ENCODE measurements at places on chromosomes 3 and 15.

- no peak for DNase-seq
Observed at GRCh38 chr3:3783210-3783609, 16.0 kb upstream of the LRRN1 start.

- no peak for DNase-seq
Observed at GRCh38 chr3:40574661-40575060, 49.9 kb downstream of the ZNF621 start.

- no peak for DNase-seq
Observed at GRCh38 chr3:101217472-101218245, 102.7 kb downstream of the IMPG2 start.

DNA sequence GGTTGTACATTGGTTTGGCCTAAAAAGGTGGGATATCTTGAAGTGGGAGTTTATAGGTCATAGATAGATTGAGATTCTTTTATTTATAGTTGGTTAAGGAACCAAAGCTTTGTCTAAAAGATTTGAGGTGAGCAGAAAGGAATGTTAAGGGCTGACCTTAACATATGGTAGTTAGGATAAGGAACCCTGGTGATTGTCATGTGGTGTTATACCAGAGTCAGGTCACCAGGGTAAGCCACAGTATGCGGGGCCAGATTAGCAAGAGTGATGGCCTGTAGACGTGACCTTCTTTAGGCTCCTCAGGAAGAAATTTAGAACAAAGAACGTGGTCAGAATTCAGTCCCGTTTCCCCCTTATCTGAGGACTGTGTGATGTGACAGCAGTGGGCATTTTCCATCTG, 249.2 kb downstream of the GABRG3 start:
- DNase-seq: no peak

DNA sequence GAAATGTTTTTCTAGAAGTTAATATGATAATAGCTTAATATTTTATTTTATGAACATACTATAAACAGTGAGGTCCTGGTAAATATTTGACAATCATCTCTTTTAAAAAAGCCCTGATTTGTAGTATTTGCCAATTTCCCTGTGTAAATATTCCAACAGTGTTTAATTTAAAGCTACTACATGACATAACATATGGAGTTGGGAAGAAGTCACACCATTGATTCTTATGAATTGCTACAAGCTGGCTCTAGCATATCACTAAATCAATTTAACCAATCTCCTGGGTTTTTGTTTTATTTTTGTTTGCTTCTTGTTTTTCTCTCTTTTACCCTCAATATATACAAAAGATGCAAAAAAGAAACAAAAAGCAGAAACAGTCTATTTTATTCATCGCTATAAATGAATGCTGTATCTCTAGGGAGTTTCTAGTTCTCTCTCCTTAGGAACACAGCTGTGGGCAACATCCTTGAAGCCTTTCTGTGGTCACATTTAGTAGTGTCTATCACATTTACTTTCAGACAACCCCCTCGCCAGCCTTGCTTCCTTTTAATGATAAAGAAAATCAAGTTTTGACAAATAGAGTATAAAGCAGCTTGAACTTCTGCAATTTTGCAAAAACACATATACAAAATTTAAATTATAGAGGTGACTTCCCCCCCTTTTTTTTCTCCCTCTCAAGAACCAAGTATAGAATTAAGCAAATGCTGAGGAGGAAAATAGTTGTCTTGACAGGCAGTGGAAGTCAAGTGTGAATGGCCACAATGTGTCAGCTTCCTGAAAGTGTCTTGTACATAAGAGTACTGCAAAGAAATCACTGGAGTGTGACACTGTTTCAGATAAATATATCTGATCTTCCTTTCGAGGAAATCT, 21.4 kb downstream of the CCR1 start:
- no peak for DNase-seq

GRCh38 chr3:190456770-190457169, 7.1 kb upstream of the TMEM207 start:
- DNase-seq: no peak

DNA sequence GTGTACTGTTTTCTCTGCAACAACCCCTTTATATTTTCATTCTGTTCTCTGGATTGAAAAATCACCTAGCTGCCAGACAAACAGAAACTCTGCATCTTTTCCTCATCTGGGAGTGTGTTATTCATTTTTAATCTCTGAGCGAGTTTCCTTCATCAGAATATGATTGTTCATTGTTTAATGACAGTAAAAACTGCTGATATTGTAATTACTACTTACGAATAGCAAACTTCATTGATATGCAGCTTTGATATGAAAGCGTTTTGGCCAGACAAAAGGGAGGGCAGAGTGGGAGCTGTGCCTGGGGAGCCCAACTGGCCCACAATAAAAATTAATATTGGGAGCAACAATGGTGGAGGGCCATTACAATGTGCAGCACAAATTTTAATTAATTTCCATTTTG, 132.7 kb upstream of the SKOR1 start:
- no peak for DNase-seq

DNA sequence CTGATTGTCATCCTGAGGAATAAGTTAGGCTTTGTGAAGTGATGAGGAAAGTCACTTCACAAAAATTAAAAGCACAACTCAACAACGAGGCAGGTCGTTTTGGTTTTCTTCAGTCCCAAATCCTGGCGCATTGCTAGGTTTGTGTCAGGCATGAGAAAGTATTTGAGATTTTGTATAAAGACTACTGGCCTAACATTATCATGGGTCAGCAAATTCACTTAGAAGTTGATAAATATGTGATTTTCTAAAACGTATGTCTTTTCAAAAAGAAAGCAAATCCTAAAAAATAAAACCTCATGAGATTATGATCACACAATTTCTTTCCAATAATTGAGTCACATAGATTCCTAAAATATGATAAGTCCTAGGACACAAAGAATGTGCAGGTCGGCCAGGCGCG, 395.8 kb upstream of the RORA start:
- DNase-seq: no peak
